Islet precursor cell (in vitro differentiated cells): ENCODE measurements at places on chromosomes 7 and 10.

GRCh38 chr10:96261930-96262329 is 9.4 kb downstream of the BLNK start:
- DNase-seq, result no peak

GRCh38 chr7:6675807-6676405 is 30.8 kb downstream of the ZNF12 start:
- no peak for DNase-seq

DNA sequence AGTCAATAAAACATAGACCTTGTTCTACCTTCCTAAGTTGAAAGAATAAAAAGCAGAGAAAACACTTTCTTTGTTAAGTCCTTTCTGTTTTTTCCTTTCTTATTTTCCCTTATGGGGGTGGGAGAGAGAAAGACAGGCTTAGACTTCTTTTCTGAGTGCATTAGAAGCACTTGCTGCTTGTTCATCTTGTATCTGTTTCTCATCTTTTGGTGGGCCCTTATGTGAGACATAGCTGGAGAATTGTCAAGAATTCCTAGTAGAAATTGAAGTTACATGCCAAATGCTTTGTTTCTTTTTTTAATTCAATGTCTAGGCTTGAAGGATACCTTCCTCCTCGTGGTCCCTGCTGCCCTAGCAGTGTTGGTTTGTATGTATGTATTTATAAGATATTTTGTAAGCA is 6.7 kb downstream of the EIF4EBP2 start:
- no peak for DNase-seq

DNA sequence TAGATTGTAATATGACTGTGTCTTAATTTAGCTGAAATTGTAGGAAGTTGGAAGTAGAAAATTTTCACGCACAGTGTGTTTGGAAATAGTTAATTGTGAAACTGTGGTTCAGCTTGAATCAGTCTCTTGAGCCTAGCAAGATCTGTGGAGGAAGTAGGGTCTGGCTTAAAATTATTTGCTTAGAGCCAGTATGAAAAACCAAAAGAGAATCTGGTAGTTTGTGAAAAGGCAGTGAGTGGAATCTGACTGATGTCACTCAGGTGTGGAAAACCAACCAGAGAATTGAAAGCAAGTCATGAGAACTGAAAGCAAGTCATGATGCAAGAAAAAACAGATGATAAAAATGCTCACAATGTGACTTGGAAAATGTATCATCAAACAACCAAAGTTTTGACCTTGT is 11.5 kb downstream of the LIPJ start:
- DNase-seq, result no peak

DNA sequence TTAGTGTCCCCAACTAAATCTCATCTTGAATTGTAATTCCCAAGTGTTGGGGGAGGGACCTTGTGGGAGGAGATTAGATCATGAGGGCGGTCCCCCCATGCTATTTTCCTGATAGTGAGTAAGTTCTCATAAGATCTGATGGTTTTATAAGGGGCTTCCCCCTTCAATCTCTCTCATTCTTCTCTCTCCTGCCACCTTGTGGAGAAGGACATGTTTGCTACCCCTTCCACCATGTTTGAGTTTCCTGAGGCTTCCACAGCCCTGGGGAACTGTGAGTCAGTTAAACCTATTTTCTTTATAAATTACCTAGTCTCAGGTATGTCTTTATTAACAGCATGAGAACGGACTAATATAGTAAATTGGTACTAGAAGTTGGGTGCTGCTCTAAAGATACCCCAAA is 365.6 kb downstream of the ANKRD7 start:
- no peak for DNase-seq

DNA sequence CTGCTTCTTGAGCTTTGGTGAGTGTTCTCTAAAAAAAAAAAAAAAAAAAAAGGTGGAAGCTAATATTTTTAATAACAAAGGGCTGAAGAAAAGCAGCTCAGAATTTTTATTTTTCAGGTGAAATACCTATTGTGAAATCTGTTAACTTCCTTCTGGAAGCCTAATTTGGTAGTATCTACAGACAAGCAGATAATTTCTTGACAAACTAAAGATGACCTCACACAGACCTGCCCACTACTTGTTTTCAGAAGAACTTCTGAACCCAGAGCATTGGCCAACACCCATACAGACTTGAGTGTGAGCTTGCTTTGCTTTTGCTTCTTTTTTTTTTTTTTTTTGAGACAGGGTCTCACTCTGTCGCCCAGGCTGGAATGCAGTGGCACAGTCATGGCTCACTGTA is 31.2 kb downstream of the LRRC4 start:
- no peak for DNase-seq

GRCh38 chr7:43781726-43782607 is 23.5 kb downstream of the BLVRA start:
- DNase-seq, result peak; percentile 55

DNA sequence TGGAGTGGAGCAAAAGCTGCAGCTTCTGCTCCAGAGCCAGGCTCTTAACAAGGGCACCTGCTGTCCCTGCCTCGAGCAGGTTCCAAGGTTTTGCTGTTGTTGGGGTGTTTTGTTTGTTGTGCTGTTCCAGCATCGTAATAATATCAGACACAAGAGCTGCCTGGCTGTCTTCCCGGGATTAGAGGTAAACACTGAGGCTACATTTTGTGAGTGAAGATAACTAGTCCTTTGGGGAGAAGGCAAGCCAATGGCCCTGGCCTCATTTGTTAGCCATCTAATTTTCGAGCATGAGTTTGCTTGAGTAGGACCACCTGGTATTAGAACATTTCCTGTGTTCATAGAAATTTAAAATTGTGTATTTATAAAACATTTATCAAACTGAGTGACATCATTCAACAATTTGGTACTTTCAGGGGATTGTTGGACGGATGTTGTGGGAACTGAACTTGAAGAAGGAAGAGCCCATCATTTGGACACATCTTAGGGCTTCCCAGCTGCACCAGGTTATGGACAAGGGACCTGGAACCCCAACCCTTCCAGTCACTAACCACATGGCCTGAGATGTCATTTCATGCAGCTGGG is 555.0 kb downstream of the TNS3 start:
- no peak for DNase-seq

GRCh38 chr10:92689663-92690210 is at the start of gene HHEX:
TSS of gene HHEX (plus strand) at chr10:92689955. CDS start at chr10:92689987, 32 bp downstream.
- peak; percentile 64 for DNase-seq

- DNase-seq, result peak; percentile 54
Observed at GRCh38 chr10:126042354-126042753, 146.0 kb downstream of the FANK1 start.

DNA sequence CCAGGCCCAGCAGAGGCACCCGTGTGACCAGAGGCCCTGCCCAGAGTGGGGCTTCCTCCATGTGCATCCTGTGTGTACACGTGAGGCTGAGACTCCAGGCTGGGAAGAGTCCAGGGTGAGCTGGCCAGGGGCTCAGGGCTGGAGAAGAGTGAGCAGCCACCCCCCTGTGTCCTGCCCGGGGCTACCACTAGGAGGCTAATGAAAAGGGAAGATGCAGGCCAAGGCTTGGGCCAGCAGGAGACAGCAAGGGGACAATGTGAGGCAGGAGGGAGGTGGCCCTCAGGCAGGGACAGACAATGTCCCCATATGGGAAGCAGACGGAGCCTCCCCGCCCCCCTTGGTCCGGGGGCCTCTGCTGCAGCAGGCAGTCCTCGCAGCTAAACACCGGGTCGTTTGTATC is 102.0 kb downstream of the HIF1AN start:
- peak; percentile 91 for DNase-seq

- DNase-seq, result peak; percentile 79
Observed at GRCh38 chr10:13417459-13418126, 69.5 kb upstream of the SEPHS1 start.

DNA sequence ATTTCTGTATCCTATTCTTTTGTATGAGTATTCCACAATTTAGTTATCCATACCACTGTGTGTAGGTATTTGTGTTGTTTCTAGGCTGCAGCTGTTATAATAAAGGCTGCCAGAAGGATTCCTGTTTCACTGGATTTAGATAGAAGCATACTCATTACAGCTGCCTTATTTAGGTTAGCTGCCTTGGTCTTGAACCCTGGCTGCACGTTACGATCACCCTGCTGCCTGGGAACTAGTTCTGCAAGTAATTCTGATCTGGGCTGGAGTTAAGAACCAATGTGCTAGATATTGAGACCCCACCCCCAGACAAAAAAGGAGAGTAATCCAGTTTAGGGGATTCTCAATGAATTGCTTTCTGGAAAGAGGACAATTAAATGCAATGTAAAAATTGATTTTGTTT is 43.1 kb downstream of the CCDC71L start:
- no peak for DNase-seq

DNA sequence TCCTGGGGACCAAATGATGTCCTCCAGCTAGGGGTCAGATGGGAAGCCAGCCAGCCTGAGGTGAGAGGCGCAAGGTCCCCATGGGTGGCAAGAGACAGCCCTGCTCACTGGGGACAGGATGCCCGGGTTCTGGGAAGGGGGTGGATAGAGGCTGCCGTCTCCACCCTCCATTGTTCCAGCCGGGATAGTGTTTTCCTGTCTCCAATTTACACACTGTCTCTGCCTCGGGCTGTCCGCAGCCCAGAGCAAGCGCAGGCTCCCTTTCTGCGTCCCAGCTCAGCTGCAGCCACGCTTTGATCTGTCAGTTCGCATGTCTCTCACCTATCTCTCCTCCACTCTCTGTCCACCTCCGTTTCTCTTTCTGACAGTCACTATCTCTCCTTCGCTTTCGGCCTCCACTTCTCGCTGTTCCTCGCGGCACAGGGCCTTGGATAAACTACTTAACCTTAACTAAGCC is 2.1 kb downstream of the EPHB4 start:
- peak; percentile 80 for DNase-seq

DNA sequence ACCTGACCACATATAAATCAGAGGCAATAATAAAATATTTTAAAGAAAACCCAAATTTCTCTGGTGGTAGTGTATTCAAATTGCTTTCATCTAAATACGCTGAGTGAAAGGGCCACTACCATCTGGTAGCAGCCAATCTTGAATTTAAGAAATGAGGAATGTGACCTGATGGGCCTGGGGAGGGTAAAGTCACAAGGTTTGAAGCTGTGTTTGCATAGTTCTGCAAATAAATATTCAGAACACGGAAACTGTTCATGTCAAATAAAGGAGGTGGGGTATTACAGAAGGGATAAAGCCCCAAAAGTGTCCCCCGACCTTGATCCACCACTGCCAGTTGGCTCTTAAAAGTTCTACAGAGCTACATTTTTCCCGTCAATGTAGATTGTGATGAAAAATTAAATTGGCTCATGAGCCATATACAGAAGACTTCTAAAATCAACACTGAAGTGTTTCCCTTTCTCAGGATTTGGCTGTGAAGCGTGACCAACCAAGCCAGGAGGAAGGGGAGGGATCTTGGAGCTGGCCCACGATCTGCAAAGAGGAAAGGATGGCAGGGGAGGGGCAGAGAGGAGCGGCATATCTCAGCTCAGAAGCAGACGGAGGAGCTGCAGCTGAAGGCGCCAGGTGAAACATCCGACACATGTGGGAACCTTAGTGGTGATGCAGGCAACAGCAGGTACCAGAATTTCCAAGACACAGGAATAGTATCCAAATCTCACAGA is 39.6 kb downstream of the MPP7 start:
- no peak for DNase-seq

DNA sequence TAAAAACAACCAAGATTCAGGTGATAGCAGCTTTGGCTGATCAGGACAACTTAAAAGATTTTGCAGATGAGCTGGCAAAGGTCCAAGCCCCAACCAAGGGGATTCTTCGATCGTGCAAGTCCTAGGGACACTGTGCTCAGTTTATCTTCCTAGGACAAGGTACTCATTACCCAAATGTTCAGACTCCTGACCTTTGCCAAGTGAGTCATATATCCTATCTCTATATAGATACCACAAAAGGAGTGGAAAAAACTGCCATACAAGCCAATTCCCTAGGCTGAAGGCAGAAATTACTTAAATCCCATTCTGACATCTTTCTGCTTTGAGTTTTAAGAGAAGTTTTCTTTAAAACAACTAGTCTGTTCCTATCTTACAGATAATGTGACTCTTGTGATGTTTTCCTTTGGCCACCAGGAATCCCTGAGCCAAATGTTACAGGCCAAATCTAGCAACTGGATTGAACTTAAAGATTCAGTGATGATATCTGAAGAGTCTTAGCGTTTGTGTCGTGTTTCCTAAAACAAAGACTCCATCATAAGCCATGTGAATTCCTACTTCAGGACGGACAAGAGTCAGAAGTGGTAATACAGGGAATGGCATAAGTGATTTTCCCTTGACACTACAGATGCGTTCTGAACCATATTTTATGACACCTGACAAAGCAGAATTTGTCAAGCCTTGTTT is 142.6 kb upstream of the ASAH2 start:
- no peak for DNase-seq

DNA sequence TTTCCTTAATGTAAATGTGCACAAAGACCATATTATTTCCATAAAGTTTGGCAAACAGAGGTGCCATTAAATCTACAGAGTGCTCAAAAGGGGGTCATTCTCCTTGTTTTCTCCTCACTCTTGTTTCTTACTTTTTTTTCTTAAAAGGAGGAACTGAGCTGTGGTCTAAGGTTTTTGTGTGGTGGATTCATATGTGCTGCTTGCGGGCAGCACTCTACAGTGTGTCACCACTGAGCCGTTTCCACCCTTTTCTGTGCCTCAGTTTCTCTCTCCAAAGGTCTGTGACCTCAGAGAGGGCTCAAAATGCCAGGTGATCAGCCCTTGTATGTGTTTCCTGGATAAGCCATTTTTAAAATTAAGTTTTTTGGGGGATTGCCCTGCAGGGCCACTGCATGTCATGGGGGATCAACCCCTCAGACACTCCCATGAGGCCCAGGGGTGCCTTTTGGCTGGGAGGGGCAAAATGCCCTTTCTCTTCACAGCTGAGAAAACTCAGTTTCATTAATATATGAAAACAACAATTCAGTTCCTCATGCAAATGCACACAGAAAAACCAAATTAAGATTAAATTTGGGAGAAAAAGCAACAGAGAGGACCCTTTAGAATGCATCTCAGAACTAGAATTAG is 56.9 kb upstream of the VOPP1 start:
- DNase-seq, result no peak
